Brain pericyte (primary cell): ENCODE measurements at places on chromosomes 1 and 21.

DNA sequence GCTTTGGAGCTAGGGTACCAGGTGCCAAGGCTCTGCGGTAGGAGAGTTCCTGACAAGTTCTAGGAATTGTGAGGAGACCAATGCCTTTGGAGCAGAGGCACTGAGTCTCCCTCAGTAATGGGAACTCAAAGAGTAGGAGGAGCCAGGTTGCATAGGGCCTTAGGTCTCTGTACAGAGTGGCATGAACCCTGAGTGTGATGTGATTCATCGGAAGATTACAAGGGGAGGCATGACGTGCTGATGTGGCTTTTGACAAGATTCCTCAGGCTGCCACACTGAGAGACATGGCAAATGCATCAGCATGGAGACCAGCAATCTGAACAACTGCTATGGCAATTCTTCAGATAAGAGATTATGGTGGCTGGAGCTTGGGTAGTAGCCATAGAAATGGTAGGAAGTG lies 94.6 kb upstream of the SLC44A3 start:
- no peak for DNase-seq

DNA sequence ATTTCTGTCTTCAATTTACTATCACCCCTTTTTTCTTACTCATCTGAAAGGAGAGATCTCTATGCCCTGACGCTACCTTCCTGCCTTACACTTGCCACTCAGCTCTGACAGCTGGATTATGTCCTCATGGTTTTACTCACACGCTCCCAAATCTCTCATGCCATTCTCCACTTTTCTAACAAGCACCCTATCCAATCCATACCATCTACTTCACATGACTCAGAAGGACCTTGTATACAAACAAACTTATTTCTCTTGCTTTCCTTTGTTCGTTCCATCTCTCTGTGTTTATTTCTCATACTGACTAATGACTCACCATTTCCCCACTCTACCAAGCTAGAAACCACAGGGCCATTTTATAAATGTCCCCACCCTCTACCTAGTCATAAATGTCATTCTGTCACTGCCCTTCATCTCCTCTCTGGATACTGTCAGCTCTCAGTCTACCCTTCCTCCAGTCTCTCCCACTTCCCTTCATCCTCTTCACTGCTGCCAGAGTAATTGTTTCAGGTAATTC lies 87.3 kb downstream of the USP24 start:
- no peak for DNase-seq

DNA sequence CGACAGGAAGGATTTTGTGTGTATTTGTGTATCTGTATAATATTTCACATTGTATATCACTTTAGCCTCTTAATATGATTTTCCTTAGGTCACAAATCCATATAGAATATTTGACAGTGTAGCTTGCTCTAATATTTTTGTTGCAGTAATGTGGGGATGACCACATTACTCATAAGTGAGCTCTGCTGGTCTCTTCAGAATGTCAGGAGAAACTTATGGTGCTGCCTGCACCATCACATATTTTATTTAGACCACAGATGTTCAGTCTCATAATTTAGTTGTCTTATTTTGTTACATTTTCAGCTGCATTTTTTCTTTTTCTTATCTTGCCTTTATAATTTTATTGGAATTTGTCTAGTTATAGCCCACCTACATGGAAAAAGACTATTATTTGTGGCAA lies 205.3 kb downstream of the PBX1 start:
- no peak for DNase-seq

DNA sequence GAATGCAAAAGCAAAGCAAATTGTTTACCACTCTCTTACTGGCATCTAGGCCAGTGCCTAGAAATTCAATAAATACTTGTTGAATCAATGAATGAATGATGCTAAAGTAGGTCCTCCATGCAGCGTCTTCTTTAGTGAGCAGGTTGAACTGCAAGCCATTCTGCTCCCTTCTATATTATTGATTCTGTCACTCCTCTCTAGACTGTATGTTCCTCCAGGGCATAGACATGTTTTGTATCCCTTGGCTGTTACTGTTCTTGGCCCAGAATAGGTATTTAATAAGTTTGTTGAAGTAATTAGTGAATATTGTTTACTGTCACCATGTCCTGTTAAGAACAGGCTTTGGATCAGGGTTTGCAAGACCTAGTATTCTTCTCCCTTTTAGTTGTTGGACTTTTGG lies 43.7 kb downstream of the OSBPL9 start:
- no peak for DNase-seq

- no peak for DNase-seq
Measured at GRCh38 chr1:220732137-220732536, 16.0 kb upstream of the MTARC2 start.

DNA sequence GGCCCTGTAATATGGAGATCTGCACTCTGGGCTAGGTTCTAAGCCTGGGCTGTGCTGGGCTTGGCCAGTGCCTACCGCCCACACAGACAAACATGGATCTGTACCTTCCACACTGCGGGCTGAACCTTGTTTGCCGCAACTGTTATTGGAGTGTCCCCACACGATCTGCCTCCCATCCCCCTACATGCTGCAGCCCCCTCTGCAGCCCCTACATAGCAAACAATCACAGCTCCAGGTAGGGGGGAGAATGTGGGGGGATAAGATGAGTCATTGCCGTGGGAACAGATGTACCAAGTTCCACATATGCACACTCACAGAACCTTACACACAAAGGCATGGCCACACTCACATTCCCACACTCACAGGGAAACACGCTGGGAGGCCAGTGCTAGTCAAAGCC lies 2.1 kb upstream of the HCRTR1 start:
- no peak for DNase-seq

GRCh38 chr1:77905603-77906002 lies 17.2 kb downstream of the NEXN start:
- no peak for DNase-seq

DNA sequence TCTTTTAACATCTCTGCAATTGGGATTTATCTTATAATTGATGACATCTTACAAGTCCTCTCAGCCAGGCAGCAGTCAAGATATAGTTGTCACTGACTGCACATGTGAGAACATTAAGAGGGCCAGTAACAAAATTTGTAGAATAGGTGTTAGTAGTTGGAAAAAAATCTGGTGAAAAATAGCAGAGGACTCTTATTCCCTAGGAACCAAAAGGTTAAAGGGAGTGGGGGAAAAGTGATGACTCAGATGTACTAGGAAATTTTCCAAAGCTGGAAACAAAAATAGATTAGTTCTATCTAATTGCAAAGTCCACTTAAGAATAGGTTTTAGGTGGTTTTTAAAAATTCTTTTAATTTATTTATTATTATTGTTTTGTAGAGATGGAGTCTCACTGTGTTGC lies 3.6 kb downstream of the NUP210L start:
- no peak for DNase-seq

GRCh38 chr1:152886085-152886484 lies 8.0 kb downstream of the SMCP start:
- no peak for DNase-seq

DNA sequence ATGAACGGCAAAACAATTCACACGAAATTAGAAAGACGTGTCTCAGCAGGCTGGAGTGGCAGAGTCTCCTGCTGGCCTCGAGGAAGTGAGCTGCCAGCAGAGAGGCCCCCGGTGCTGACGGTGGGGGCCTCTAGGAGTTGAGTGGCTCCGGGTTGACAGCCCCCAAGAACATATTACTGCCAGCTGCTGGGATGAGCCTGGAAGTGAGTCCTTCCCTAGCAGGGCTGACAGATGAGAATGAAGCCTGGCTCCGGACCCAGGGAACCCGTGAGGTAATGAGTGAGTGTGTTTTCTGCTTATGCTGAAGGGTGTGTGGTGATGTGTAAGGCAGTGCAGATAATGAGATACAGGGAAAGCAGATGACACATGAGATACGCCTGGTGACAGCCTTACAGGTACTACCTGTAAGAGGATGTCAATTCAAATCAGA lies 23.5 kb upstream of the LRRC47 start:
- DNase-seq: no peak

- no peak for DNase-seq
Measured at GRCh38 chr1:48644190-48644900, 132.3 kb downstream of the BEND5 start.

DNA sequence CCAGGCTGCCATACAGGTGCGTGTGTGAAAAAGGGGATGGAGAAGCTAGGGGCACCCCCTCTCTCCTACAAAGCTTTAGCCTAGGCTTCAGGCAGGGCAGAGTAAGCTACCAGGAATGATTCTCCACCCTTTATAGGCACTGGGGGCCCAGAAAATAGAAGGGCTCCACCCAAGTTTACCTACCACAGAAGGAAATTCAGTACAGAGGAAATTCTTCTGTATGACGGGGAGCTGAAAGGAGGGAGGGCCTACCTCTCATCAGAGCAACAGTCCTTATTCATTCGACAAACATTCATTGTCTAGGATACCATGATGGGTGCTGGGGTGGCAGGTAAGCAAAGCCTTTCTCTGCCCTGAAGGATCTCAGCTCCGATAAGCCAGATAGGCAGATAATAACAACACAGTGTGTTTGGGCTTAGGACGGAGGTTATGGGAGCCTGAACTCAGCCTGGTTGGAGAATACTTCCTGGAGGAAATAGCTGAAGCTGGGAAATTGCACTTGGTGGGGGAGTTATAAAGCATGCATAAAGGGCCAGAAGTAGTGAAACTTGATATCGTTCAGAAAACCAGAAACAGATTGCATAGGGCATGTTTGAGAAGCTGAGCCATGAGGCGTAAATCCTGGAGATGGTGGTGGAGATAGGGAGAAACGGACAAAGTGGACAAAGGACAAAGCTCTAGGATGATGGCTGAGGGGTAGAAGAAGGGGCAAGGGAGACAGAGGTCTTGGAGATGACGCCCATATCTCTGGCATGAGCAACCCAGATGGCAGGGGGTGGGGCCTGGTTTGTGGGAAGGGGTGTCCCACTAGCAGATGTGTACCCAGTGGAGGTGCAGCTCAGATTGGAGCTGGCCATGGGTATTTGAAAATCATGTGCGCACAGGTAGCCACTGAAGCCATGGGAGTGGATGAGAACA lies 5.3 kb upstream of the P3R3URF start:
- DNase-seq: no peak

- no peak for DNase-seq
Measured at GRCh38 chr21:37073417-37074196, 553 bp downstream of the TTC3 start.

DNA sequence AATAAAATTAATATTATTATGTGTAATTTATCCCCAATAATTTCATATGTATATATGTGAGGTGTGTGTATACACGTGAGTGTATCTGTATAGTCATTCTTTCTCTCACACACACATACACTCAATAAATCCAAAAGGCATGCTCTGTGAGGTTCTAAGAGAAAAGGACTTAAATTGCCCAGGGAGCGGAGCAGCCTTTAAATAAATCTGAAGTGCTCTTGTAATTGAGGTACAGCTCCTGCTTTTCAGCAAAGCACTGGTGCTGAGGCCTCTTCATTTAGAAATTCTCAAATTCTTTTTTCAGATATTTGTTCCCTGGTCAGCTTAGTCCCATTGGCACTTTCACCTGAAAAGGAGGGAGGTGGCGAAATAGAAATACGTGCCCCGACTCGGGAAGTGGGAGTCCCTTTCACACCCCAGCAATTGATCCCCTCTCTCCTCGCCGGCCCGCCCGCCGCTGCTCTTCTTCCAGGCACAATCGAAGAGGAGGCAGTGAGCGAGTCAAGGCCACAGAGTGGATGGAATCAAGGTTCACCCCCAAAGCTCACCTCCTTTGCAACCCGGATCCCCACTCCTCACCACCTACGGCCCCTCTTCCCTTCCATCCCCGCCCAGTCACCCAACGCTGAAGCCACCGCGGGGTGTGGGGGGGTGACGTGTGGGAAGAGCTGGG lies 944 bp downstream of the PLPPR5 start:
- no peak for DNase-seq

GRCh38 chr1:234125714-234126113 lies 221.2 kb downstream of the SLC35F3 start:
- no peak for DNase-seq

DNA sequence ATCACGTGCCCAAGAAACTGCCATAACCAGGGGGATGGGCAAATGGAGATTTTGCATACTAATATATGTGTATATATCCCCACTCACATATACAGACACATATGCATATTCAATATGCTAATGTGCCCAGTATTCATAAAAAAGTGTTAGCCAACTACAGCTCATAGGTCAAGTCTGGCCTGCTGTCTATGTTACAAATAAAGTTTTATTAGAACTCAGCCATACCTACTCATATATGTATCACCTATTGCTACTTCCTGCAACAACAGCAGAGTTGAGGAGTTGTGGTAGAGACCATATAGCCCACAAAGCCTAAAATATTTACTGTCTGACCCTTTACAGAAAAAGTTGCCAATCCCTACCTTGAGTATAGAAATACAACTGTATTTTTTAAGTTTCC lies 93.3 kb downstream of the SDCCAG8 start:
- no peak for DNase-seq

DNA sequence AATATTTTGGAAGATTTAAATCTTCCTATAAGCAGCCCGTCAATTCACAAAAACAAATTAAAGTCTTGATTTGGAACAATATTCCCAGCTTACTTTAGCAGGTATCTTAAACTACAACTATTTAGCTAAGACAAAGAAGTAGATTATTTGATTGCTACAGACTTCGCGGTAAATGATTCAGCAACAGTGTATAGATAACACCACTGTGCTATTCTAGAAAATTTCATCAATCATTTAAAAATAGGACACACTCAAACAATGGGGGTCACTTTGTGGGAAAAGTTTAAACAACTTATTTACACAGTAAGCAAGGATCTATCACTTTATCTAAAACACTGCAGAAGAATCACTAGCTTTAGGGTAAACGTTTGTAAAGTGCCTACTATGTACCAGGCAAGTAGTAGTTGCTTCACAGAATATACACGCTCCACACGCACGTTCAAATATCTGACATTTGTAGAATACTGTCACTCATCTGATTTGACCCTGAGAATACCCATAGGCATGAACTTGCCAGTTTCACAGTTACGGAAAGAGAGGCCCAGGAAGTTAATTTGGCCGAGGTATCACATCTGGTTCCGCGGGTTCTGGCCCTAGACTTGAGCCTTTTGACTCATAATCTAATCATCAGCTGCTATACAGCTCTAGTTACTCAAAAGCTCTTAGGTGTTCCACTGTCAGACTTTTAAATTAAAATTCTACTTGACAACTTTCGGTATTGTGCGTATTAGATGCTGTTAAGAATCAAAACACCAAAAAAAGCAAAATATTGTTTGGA lies 876 bp downstream of the DENND2C start:
- peak; percentile 2 for DNase-seq

GRCh38 chr21:31629972-31630711 lies 29.4 kb upstream of the SOD1 start:
- DNase-seq: peak; percentile 71

- DNase-seq: no peak
Measured at GRCh38 chr1:181140398-181140797, 51.9 kb downstream of the IER5 start.

GRCh38 chr21:26967062-26967913 lies at the start of gene ADAMTS5:
Gene ADAMTS5, minus strand, starts transcription at chr21:26967088. Its CDS starts 697 bp downstream, at chr21:26966391.
- DNase-seq: peak; percentile 13
